ENCODE measurements at places on chromosomes 12 and 14. TPM values are rescaled to one million over a fixed set of nuclear protein-coding genes. Genes with fewer than 3 reads are reported as not detected.

Gene TAS2R31
- 18.3 TPM for total RNA-seq

Gene KRT83
- total RNA-seq: not detected

Gene KCNA5
- 2.9 TPM for total RNA-seq

Gene CCDC177
- total RNA-seq: 2.4 TPM

Gene DENND5B
- 44.4 TPM for total RNA-seq

Gene KCNMB4
- 18.9 TPM for total RNA-seq

Gene CPNE6
- total RNA-seq: 1.7 TPM

Gene PRICKLE1
- total RNA-seq: 74.6 TPM

Gene TUBA1A
- total RNA-seq: 2,198 TPM
